ENCODE measurements at places on chromosomes 1 and 21.

DNA sequence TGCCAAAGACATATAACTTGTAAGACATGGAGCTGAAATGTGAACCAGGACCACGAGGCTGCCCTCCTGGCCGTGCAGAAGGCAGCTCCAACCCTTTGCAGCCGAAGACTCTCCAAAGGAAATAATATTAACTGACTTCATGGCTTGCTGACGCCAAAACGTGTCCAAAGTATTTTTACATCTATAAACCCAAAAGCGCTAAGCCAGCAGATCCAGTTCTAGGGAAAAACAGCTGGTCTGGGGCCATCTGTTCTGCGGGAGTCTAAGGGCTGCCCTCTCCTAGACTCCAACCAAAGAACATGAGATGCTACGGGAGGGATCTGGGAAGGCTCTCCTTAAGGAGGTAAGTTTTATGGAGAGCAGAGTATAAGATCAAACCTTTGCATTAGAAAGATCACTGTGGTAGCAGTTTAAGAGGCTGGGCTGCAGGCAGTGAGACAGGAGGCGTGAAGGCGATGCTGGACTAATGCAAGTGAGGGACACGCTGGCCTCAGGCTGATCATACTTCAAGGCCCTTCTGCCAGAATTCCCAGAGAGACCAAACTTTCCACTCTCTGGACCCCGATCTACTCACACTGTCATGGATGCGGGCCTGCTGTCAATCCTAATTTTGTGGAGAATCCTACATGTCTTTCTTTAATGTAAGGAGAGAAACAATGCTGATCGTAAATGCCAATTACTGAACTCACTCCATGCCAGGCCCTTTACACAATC, 1.2 kb downstream of the TMEM53 start:
- no peak for ATAC-seq

DNA sequence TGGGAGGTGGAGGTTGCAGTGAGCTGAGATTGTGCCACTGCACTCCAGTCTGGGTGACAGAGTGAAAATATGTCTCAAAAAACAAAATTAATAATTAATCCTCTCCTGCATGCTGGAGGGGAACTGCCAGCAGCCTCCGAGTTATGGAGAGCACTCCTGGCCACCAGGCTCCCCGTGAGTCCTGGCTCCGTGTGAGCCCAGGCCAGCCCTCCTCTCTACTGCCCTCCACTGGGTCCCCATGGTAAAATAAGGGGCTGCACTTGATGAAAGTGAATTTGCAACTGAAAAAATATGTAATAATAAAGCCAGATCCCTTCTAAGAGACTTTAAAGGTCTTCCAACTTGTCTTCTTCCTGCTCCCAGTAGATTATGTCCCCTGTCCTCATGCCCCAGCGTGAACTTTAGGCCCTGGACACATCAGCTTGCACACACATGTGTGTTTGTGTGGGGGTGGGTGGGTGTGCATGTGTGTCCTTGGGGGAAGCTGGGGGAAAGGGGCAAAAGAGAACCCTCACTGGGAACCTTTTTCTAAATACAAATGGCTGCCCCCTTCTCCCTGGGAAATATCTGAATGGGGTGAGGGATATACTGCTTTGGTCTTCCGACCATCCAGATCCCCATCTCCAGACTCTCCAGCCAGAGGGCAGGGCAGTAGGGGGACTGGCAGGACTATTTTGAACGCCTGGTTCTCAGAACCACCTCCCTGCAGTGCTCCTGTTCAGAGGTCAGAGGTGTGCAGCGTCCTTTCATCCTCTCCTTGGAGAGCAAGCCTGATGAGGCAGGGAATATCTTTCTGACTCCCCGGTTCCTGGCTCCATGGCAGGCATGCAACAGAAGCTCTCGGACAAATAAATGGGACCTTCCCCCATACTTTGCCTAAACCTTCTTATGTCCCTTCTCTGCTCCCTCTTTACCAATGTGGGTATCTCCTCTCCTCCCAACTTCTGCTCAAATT, 26.2 kb downstream of the NEK2 start:
- no peak for ATAC-seq

DNA sequence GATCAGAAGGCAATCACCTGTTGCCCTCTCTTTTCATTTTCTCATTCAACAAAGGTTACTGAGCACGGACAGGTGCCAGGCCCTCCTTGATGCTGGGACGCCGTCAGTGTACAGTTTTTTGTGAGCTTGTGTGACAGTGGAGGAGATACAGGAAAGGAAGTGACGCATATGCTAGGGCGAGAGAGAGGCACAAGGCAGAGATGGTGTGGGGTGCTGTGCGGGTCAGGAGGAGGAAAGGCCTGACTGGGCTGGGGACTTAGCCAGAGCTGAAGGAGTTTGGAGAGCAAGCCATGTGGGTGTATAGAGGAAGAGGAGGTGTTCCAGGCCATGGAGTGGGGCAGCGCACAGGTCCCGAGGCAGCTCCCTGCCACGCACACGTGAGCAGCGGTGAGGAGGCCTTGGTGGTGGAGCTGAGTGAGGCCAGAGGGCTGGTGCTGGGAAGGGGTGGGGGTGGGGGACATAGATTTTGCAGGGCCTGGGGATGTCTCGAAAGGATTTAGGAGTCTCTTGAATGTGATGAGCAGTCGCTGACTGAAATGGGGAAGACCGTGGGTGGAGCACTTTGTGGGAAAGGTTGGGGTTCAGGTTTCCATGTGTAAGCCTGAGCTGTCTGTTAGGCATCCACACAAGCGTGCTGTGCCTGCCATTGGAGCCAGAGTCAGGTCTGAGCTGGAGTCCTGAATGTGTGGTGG, 46.0 kb downstream of the TRAPPC10 start:
- no peak for ATAC-seq

- ATAC-seq = no peak
Measured at GRCh38 chr1:1788136-1788535, 9.9 kb upstream of the NADK start.

GRCh38 chr21:14491269-14491681, 54.8 kb downstream of the SAMSN1 start:
- no peak for ATAC-seq

DNA sequence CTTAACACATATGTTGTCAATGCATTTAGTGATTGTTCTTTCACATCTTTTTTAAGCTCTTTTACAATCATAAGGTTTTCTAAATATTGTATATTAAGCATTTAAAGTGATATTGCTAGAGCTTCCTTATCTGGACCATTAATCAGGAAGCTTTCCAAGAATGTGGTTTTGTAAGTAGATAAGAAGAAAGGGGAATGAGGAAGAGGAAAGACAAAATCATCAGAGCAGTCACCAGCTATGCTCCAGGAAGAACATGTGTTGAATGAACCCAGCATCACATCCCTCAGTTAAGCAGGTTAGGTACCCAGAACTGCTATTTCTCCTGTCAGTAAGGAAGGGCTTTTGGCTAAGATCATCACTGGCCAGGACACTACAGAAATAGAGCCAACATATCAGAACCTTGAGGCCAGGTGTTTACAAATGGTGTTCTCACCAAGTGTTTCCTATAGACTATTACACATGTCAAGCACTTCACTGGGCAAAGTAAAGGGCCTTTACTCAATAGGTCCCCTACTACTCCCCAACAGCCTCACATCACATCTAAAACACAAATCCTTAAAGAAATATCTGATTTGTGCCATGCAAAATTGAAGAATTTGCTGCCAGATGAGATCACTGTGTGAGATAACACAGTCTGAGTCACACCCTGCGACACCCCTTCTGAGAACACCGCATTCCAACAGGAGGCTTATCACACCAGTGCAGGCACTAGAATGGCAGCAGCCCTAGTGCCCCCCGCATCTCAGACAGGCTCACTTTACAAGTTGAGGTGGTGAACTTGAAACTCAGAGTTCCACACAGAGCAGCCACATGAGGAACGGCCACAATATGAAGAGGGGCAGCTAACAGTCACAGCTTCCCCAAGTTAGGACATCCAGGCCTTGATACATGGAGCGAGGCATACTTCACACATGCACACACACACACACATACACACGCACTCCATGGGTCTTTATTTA, 1.8 kb upstream of the SPRR2A start:
- ATAC-seq = no peak

GRCh38 chr1:93111561-93111960, 32.5 kb downstream of the MTF2 start:
- no peak for ATAC-seq

Data from stimulated activated memory B cell treated with anti-CD40 and anti-IgM and Interleukin-4, amounts not matched to agents 10 μg/mL and 1 μg/mL and 100 μg/mL, for 72 hours (primary cell).